Bronchial epithelial cell (primary cell): ENCODE measurements at places on chromosomes 13 and 19. TPM values are rescaled to one million over a fixed set of nuclear protein-coding genes. Genes with fewer than 3 reads are reported as not detected.

Gene SLC7A9
- total RNA-seq = under 0.01 and 0.26 TPM in 2 replicates

Gene IGFL3
- not detected in 2 replicates for total RNA-seq

Gene AXL
- 19.5 and 23.7 TPM in 2 replicates for total RNA-seq

DNA sequence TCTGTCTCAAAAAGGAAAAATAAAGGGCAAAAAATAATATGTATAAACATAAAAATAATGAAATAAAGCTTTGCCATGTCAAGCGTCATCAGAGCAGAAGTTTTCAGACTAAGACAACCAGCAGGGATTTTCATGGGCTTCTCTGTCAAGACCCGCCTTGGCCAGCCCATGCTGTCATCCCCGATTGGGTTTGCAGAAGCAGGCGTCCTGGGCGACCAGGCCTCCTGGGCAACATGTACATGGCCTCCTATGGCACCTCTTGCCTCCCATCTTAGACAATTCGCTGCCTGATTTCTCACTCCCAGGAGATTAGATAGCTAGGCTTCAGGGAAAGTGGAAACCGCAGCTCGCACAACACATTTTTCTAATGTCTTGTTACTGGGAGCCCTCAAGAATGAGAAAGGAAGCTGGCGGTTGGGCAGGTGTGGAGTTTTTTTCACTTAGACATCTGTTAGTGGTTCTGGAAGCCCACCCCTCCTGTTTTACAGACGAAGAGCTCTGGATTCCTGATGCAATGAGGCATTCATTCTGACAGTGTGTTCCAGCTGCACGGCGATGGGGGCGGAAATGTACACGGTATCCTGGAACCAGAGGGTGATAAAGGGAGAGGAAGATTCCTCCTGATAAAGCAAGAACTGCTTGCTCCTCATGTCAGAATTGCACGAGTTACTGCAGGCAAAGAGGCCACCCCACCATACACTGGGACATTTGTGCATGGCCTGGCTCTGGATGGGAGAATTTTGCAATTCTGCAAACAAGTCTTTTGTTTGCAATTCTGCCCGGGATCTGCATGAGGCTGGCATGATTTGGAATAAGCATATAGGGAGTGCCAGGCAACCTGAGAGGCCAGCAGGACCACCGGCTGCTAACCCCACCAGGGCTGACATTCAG is 47.4 kb upstream of the KATNAL1 start:
- no peak for DNase-seq

DNA sequence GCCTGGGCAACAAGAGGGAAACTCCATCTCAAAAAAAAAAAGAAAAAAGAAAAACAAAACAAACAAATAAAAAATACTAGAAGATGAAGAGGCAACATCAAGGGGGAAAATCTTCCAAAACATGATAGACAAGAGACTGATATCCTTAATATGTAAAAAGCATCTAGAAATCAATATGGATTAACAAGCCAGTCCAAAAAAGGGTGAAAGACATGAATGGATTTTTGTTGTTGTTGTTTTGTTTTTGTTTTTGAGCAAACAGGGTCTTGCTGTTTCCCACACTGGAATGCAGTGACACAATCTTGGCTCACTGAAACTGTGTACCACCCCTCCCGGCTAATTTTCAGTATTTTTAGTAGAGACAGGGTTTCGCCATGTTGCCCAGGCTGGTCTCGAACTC is 4.0 kb upstream of the TINCR start:
- no peak for DNase-seq

Gene FXYD3
- 309 and 548 TPM in 2 replicates for total RNA-seq

- no peak for DNase-seq
Observed at GRCh38 chr13:113001241-113002140, 32.5 kb downstream of the MCF2L start.

GRCh38 chr19:34317311-34317927 is 47.6 kb upstream of the GPI start:
- DNase-seq = peak; percentile 27

Gene UBE2L5
- not detected in 2 replicates for total RNA-seq

GRCh38 chr19:1262623-1263123 is 6.5 kb upstream of the CIRBP start:
- DNase-seq = no peak

- no peak for DNase-seq
Observed at GRCh38 chr19:4059453-4059871, 7.2 kb downstream of the ZBTB7A start.

Gene FLT3
- not detected in 2 replicates for total RNA-seq

DNA sequence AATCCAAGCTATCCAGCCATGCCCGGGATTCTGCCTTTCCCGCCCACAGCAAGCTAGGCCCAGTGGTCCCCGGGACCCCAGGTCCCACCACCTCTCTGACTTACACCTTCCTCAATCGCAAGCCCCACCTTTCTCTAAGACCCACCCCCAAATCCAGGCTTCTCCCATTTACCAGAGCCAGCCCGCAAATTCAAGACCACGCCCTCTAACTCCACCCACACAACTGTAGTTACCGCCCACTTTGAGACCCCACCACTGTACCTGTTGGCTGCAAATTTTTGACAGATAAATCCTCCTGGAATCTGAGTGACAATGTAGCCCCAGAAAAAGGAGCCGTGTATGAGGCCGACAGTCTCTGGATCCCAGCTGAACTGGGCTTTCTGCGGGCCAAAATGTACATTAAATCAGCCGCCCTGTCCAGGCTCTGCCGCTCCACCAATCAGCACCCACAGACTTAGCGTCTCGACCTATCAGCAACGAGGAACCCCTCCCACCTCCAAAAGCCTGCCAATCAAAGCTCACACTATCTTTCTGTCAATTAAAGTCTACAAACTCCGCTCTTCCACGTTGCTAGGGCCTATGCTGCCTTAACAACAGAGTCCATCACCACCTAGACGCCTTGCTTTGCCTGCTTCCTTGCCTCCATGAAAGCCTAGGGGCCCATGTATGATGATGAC is 6.3 kb downstream of the SLC17A7 start:
- DNase-seq = no peak

DNA sequence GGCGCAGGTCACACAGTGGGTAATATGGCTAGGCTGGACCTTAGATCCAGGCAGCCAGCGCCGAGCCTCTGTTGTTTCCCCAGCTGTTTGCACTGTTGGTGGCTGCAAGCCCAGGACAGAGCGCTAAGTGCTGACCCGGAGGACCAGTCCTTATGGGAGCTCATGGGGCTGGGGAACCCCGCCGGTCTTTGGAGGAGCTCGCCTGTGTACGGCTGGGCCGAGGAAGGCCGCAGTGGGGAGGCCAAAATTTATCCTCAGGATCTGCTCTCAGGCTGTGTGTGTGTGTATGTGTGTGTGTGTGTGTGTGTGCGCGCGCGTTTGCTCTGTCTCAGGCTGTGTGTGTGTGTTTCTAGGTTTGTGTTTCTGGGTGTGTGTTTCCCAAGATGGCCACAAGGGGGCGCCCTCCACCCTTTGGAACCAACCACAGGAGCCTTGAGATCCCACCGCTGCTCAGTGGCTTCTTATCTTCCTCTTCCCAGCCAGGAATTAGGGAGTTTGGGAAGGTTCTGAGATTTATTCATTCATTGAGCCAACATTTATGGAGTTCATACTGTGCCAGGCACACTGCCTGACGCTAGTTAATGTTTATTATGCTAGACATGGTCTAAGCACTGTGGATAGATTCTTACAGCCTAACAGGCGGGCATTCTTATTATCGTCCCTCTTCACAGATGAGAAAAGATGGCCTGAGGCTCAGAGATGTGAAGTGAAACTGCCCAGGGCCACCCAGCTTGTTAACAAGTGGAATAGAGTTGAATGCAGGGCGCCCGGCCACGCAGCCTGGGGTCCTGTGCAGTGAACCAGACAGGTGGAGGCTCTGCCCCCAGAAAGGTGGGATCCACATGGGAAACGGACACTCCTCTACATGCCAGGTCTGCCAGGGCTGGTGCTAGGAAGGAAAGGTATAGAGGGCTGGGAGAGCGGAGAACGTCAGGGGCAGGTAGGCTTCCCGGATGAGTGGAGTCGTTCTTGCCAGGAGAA is 13.0 kb downstream of the PGLYRP1 start:
- peak; percentile 53 for DNase-seq

Gene CGB1
- not detected in 2 replicates for total RNA-seq

- no peak for DNase-seq
Observed at GRCh38 chr19:41114132-41114531, at the start of gene CYP2F1. Gene CYP2F1, plus strand, starts transcription at chr19:41114432. Its CDS starts 1,757 bp downstream, at chr19:41116189.

Gene CYP4F2
- total RNA-seq = under 0.01 TPM in 1 of 2 replicates, not detected in the other

DNA sequence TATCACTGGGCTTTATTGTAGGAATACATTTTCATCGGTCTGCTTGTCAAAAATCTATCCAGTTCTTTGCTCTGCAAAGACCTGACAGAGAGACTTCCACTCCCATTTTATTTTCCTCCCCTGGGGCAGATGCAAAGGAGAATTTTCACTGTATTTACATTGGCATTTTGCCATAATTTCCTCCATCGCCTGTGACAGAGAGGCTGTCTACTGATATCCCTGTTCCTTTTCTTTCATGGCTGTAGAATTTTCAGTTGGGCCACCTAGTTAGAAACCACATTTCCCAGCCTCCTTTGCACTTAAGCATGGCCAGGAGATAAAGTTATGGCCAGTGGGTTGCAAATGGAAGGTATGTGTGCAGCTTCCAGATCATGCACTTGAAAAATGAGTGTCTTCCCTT is 89.3 kb downstream of the NUFIP1 start:
- DNase-seq = no peak

Gene RASIP1
- 2.4 and 2.9 TPM in 2 replicates for total RNA-seq

Gene GAPDHS
- not detected in 2 replicates for total RNA-seq

DNA sequence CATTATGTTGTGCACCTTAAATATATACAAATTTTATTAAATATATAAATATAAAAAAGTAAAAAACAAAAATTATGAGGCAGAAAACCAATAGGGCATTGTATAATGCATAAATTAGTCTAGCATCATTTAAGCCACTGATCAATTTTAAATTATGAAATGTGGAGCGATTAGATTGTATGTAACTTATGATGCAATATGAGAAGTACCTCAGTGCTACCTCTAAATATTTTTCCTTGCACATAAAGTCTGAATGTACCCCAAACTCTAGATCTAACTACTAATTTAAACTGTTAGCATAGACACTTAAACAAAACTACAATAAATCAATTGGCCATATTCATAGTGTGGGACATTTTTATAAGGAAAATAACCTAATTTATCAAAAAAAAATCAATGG is 1178.5 kb upstream of the MIR17HG start:
- DNase-seq = no peak
